CD4-positive, CD25-positive, alpha-beta regulatory T cell (primary cell): ENCODE measurements at places on chromosomes 2 and 18. TPM values are rescaled to one million over a fixed set of nuclear protein-coding genes. Genes with fewer than 3 reads are reported as not detected.

The MARCHF4 gene
- not detected for total RNA-seq

The ATL2 gene
- total RNA-seq, result 60.9 TPM

The MC2R gene
- total RNA-seq, result not detected

The TSPYL6 gene
- not detected for total RNA-seq

The EVX2 gene
- not detected for total RNA-seq

The CNTNAP5 gene
- not detected for total RNA-seq

The SP9 gene
- not detected for total RNA-seq

The AQP12B gene
- total RNA-seq, result not detected

The DNAJC5G gene
- not detected for total RNA-seq

The GAD1 gene
- total RNA-seq, result not detected

The TTN gene
- total RNA-seq, result 153 TPM

The LOXHD1 gene
- total RNA-seq, result not detected

The TPO gene
- 0.27 TPM for total RNA-seq

The KCNF1 gene
- total RNA-seq, result not detected

The SFT2D3 gene
- 7.6 TPM for total RNA-seq

The EEF1B2 gene
- 511 TPM for total RNA-seq

The UGT1A8 gene
- total RNA-seq, result not detected

The ST8SIA5 gene
- not detected for total RNA-seq

The TLX2 gene
- not detected for total RNA-seq
